ENCODE measurements at places on chromosomes 2 and 18.
A peak's percentile ranks its signal among the peaks of the same experiment; 100 is the strongest.

GRCh38 chr2:26196683-26197418 is 24.0 kb downstream of the GAREM2 start:
- DNase-seq: no peak

DNA sequence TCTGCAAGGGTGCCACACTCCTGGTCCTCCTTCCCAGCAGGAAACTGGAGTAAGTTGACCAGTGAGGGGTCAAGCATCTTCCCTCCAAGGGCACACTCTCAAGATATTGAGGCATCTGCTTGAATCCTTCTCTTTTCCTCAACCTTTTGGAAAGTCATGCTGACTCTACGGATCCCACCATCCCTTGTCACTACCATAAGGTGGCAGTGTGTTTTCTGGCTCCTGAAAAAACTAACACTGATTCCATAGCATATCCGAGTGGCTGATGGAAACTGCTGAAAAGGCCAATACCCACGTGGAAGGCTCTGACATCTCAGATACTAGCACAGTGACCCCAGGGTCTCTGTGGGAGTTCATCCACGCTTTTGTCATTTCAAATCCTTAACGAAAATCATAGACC is 37.1 kb downstream of the GPR45 start:
- no peak for DNase-seq

GRCh38 chr18:61676773-61677434 is 215.9 kb downstream of the RNF152 start:
- DNase-seq: no peak

- DNase-seq: no peak
Measured at GRCh38 chr2:96859099-96859649, 1.4 kb upstream of the ANKRD39 start.

GRCh38 chr2:131154071-131154531 is 49.0 kb downstream of the PLEKHB2 start:
- DNase-seq: peak; percentile 12

- no peak for DNase-seq
Measured at GRCh38 chr18:12305930-12306629, 2.0 kb upstream of the TUBB6 start.

- DNase-seq: no peak
Measured at GRCh38 chr2:11753886-11754699, 7.7 kb downstream of the LPIN1 start.

GRCh38 chr2:211503856-211504255 is 947.5 kb downstream of the CPS1 start:
- DNase-seq: no peak

GRCh38 chr2:171800639-171801038 is 93.4 kb downstream of the SLC25A12 start:
- peak; percentile 36 for DNase-seq

- no peak for DNase-seq
Measured at GRCh38 chr2:3108710-3109702, 268.6 kb downstream of the EIPR1 start.

DNA sequence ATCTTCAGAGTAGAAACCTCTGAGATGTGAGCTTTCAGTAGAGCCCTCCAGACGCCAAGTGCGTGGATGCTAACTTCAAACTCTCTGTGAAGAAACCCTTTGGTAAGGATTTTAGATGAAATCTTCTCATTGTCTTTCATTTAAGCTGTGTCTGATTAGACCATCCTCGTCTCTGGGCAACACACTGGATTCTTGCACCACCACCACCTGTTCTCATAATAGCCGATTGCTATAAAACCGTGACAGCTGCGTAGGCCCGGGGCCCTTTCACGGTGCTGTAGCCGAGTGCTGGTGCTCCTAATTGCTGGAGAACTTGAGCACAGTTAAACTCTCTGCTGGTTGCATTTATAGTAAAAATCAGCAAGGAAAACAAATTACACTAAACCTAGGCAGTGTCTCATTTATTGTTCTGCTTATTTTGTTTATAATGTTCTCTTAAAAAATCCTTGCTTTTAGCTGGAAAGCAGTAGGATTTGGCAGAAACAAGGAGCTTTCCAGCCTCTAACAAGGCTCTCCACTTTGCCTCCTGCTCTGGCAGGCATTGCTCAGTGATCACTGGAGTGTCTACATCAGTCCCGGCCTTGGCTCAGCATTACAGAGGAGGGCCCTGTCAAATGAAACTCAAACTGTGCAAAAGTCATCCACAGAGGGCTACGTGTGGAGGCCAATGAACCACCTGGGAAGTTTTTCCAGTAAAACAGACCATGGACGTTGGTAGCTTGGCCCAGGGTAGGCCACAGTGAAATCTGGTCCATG is 40.9 kb upstream of the MBP start:
- no peak for DNase-seq

GRCh38 chr2:128279786-128280157 is 38.9 kb downstream of the HS6ST1 start:
- DNase-seq: no peak

- no peak for DNase-seq
Measured at GRCh38 chr2:209094221-209094620, 329.6 kb upstream of the MAP2 start.

- DNase-seq: peak; percentile 41
Measured at GRCh38 chr2:157747695-157748370, 119.2 kb upstream of the ACVR1C start.

DNA sequence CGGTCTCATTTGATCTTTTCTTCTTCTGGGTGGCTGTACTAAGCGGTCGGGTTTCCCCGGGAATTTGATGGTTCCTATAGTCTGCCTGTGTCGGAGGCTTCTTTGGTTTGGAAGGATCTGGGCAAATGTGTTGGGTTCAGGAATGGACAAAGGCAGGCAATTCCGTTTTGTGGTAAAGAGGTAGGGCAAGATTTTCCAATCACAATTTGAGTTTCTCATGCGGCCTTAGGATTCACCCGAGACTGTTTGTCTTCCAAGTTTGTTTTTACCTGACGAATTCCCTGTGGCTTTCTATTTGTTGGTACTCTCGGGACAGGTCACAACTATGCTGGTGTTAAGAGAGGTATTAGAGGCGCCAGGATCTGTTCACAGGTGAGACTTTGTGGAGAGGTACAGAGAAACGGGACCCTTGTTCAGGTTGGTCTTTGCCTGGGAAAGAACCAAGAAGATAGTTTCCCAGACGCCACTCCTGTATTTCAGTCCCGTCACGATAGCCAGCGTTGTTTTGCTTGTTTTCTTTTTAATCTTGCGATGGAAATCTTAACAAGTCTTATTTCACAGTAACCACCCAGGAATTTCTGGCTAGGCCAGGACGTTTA is 3.0 kb downstream of the SP5 start:
- DNase-seq: no peak

- DNase-seq: no peak
Measured at GRCh38 chr2:234770031-234770506, 181.7 kb upstream of the SH3BP4 start.

DNA sequence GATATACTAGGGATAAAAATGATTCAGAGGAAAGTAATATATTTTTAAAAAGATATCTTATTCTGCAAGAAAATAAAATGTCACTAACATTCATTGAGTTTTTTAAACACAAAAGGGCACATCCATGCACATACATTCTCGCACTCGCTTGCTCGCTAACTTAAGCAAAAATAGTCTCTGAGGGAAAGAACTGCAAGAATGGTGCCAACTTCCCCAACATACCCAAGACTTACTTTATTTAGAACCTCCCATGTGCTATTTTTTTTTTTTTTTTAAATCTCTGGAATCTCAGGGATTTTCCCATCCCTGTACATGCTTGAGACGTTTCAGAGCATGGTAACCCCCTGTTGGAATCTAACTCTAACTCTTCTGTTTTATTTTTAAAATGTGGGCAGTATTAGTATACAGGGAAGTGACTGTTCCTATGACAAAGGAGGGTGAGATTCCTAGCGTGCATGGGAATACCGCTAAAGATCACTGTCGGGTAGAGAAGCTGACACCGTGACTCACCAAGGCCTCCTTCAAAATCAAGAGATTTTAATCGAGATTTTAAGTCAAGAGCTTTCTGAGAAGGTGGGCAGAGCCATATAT is 187.9 kb upstream of the ZEB2 start:
- DNase-seq: no peak

DNA sequence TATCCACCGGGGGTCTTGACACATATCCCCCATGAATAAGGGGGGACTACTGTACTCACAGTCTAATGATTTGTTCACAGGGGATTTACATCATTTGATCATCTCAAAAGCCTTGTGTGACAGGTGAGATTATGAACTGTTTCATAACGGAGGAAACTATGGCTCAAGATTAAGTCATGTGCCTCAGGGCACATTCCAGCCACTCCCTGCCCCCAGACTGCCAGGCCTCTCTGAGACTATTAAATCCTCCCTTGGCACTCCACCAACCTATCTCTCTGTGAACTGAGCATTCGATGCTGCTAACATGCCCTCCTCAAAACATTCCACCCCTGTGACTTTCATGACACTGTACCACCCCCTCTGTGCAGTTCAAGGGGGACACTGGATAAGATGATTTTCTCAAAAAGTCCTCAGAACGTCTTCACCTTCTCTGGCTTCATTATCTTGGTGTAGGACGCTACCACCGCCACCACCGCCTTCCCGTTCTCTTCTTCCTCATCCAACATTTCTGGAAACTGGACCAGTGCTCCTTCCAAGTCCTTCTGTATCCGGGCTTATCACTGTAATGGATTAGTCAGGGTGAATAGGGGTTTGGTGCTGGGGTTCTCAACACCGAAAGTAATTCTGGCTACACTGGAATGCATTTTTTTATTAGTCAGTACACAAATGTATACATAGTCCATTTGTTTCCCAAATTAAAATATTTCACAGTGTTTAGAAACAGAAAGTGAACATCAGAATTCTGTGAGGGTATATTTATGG is 169.6 kb downstream of the KCNS3 start:
- DNase-seq: peak; percentile 54

- no peak for DNase-seq
Measured at GRCh38 chr2:161104054-161104553, 56.1 kb upstream of the TANK start.

DNA sequence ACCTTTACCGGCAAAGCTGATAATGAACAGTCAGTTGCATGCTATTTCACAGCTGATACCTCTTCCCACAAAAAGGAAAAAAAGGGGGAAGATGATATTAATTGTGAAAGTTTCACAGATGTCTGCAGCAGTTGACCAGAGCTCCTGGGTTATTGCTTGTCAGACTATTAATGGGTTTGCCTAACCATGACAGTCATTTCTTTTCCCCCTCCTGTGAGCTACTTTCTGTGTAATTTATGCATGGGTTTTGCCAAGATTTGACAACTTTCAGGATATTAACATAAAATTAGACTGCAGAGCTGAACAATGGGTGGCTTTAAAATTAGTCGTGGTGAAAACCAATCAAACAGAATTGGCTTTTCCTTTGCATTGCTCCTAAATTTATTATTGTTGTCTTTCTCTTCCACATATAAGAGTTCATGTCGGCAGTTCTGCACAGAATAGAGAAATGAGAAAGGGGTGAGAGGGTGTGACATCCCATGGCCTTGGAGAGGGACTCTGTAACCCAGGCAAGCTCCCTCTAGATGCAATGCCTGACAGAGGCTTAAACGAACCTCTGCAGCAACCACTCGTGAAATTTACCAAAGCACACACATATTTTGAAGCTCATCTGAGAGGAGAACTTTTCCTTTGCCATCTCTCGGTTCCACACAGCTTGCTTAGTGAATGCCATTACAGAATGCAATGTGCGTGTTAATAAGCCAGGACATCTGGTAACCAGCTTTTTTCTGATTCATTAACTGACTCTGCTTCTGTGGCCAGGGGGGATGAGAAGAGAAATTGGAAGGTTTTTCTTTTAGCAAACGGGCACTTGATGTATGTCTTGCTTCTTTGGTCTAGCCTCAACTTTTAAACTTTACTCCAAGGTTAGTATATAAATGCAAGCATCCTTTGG is 82.2 kb upstream of the ITGA4 start:
- DNase-seq: no peak

DNA sequence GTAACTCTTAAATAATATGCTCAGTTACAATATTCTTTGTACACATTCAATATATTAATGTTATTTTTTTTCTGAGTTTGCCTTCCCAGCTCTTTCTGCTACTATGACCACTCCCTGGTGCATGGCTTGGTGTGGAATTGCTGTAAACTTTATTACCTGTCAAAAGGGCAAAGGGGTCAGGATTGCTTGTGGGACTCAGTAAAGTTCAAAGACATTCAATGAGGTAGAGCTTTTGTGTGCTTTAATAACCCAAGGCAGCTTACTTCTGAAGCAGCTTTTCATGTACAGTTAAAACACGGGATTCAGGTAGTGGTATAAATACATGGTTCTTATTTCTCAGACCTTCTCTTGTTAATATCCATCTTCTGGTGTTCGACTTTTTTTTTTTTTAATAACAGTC is 132.8 kb downstream of the MEIS1 start:
- no peak for DNase-seq

DNA sequence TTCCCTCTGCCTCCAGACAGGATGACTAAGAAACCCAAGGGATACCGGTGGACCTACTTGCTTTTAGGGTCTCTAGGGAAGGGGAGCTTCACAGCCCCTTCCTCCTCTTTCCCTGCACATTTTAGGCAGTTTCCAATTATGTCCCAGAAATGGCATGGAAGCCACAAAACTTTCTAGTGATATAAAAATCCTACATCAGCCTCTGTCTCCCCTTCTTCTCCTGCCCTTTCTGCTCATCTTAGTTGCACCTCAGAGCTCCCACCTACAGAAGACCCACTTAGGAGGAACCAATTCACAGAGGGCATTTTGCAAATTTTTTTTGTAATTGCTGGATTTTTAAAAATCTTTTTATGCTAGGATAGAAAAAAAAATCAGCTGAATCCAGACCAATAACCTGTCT is 263.1 kb downstream of the TNS1 start:
- DNase-seq: no peak

DNA sequence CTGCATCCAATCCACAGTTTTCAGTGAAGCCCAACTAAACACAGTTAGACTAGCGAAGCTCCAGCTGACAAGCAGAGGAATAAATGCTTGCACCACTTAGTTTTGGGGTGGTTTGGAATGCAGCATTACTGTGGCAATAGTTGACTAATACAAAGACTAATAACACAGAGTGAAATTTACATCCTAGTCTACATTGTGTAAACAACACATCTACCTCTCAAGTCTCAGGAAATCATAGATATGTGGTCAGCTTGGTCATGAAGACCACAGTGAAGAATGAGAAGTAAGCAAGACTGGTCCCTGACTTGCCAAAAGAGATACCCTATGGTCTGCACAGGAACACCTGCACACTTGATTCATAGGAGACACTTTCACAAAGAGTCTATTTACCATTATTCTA is 155.1 kb upstream of the TANK start:
- DNase-seq: no peak

GRCh38 chr2:16067866-16068551 is 127.7 kb downstream of the MYCN start:
- DNase-seq: no peak

GRCh38 chr2:138831691-138832090 is 51.5 kb upstream of the NXPH2 start:
- DNase-seq: no peak

All from AG09319 (cell line).